ENCODE measurements at places on chromosomes 11 and 22.

GRCh38 chr11:102177974-102178631, 67.9 kb downstream of the YAP1 start:
- DNase-seq: peak; percentile 88

GRCh38 chr22:43428005-43428485, 16.2 kb downstream of the MPPED1 start:
- DNase-seq: no peak

GRCh38 chr11:112643416-112643815, 317.8 kb upstream of the NCAM1 start:
- peak; percentile 56 for DNase-seq

- peak; percentile 46 for DNase-seq
Observed at GRCh38 chr11:30143098-30143705, 87.6 kb upstream of the FSHB start.

DNA sequence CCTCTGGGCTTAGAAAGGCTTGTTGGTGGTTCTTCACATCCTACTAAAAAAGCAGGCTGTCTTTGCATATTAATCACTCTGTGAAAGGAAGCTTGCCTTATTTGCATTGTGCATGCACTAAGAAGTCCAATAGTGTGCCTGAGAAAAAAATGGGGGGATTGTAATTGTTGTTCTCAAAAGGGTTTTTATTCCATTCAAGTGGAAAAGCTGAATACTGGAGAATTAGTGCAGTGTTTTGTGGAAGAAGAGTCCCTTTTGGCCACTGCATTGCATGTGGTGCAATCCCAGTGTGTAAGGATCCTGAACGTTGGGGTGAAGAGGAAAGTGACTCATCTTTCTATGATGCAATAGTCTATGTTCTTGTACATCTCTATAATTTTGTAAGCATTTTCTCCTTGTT, 16.5 kb downstream of the NCAM1 start:
- peak; percentile 65 for DNase-seq

GRCh38 chr22:49599691-49600455, 227.8 kb downstream of the BRD1 start:
- no peak for DNase-seq

- DNase-seq: peak; percentile 67
Observed at GRCh38 chr22:45064313-45065278, 54.8 kb upstream of the PHF21B start.

DNA sequence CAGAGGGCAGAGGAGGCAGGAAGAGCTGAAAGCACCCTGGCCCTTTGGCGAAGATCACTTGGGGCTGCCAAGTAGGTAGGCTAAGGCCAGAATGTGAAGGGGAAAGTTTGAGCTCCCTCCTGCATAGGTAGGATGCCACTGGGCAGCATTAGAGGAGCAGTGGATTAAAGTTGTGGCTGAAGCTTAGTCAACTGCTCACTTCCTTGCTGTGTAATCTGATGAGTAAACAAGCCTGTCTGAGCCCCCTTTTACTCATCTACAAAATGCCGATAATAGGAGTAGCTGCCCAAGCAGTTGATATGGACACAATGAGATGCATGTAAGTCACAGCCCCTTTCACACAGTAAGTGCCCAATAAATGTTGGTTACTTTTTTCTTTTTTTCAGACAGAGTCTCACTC, 216.4 kb downstream of the MN1 start:
- no peak for DNase-seq

DNA sequence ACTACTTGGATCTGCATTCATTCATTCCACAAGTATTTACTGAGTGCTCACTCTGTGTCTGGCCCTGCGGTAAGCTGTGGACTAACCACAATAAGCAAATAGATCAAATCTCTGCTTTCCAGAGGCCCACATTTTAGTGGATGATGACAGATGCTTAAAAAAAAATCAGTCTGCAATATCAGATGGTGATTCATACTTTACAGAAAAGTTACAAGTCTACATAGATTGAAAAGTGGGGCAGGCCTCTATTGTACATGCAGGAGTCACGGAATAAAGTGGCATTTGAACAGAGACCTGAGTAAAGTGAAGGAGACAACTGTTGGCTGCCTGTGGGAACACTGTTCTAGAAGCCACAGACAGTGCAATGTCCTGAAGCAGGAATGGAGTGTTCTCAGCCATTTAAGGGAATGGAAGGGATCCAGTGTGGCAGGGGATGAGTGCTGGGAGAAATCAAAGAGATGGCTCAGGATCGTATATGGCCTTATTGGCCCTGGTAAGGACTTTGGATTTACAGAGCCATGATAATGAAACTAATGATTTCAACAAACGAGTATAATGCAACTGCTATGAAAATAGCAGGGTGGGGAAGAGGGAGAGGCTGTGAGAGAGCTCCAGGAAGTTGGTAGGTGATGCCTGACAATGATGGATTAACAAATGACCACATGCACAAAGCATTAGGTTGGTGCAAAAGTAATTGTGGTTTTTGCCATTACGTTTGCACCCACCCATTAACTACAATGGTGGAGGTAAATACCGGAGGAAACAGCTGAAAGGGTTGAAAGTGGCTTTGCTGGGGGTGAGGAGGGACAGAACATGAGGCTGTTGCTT, 31.1 kb downstream of the TMEM45B start:
- peak; percentile 97 for DNase-seq

DNA sequence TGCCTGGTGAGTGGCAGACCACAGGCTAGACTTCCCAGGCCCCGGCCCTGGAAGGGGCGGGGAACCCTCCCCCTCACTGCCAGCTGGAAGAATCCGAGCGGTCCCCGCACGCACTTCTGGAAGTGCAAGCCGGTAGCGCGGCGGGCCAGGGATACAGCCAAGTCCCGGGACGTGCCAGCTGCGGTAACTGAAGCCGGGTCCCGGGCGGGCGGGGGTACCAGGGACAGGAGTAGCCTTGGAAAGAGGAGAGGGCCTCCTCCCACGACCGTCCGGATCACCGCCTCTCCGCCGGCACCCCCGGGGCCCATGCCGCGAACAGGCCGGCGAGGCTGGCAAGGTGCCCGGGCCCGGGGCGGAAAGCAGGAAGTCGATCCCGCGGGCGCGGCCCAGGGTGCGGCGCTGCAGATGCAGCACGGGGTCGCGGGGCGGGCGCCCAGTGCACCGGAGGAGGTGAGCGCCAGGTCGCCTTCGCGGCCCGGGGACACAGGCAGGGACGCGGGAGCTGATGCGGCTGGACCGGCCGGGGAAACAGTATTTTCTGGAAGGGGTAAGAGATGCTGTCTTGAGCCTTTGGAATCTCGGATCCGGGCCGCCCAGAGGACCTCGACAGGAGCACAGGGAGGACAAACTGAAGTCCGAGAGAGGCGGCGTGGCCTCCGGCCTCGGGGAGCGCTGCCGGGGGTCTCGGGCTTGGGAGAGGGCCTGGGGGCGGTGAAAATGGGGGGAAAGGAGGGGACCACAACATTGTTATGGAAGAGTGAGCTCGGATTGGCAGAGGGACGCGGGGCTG, 783 bp upstream of the SLC35C1 start:
- DNase-seq: peak; percentile 65

DNA sequence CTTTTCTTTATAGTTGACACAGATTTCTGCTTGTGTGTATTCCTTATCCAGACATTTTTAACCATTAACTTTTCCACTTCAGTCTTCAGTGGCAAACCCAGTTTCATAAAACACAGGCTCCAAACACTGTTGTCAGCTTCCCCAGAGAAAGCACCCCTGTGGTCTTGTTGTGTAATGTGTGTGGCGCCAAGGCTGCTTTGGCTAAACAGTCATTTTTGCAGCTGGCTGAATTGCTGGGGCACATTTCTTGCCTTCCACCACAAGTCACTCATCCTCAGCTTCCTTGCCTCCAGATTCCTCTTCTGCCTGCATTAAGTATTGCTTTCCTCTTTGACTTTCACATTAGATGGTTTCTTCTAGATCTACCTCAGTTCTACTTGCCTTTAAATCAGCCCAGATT, 40.5 kb downstream of the ARHGAP1 start:
- peak; percentile 50 for DNase-seq

DNA sequence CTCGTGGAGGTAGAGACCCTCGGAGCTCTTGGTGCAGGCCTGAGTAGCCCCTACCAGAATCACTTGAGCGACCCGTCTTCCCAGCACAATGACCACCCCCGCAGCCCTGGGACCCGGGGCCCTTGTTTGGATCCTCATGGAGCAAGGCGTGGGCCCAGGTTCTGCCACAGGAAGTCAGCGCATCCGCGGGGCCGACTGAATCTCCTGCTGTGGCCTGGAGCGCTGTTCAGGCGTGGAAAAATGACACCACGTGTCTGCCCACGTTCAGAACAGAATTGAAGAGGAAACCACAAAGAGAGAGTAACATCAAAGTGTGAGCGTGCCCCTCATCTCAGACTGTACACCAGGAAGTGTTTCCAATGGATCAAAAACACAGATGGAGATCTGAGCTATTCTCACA, 1479.2 kb downstream of the TBC1D22A start:
- DNase-seq: no peak

- DNase-seq: no peak
Observed at GRCh38 chr22:20137113-20137512, 5.5 kb downstream of the ZDHHC8 start.

GRCh38 chr11:62540804-62541701, 5.6 kb downstream of the AHNAK start:
- DNase-seq: no peak

GRCh38 chr11:134725716-134726639, 313.9 kb upstream of the B3GAT1 start:
- no peak for DNase-seq

- DNase-seq: no peak
Observed at GRCh38 chr11:125790825-125791224, 2.9 kb downstream of the PATE3 start.

GRCh38 chr11:11500744-11501487, 120.9 kb downstream of the GALNT18 start:
- no peak for DNase-seq

GRCh38 chr11:126660321-126660720, 304.8 kb downstream of the ST3GAL4 start:
- no peak for DNase-seq

- no peak for DNase-seq
Observed at GRCh38 chr11:118212781-118213191, 12.0 kb downstream of the JAML start.

GRCh38 chr11:7871056-7871455, 60.0 kb downstream of the OR10A6 start:
- no peak for DNase-seq

- DNase-seq: no peak
Observed at GRCh38 chr11:133887692-133888332, 42.5 kb upstream of the SPATA19 start.

DNA sequence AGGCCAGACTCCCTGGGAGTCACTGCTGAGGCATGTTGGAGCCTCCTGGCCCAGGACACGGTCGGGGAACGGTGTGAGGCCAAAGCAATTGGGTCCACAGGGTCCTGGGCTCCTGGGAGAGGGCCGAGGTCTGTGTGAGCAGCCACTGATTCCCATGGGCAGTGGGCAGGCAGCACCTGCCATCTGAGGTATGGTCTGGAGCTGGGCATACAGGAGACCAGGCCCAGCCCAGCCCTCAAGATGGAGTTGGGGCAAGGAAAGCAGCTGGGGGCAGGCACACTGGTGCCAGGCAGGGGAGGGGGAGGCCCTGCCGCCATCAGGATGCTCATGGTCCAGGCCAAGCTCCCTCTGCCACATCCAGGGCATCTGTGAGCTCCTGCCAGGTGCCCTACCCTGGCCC, 32.2 kb upstream of the HMOX1 start:
- DNase-seq: no peak

GRCh38 chr11:126332221-126332711, 23.2 kb upstream of the ST3GAL4 start:
- DNase-seq: peak; percentile 86

DNA sequence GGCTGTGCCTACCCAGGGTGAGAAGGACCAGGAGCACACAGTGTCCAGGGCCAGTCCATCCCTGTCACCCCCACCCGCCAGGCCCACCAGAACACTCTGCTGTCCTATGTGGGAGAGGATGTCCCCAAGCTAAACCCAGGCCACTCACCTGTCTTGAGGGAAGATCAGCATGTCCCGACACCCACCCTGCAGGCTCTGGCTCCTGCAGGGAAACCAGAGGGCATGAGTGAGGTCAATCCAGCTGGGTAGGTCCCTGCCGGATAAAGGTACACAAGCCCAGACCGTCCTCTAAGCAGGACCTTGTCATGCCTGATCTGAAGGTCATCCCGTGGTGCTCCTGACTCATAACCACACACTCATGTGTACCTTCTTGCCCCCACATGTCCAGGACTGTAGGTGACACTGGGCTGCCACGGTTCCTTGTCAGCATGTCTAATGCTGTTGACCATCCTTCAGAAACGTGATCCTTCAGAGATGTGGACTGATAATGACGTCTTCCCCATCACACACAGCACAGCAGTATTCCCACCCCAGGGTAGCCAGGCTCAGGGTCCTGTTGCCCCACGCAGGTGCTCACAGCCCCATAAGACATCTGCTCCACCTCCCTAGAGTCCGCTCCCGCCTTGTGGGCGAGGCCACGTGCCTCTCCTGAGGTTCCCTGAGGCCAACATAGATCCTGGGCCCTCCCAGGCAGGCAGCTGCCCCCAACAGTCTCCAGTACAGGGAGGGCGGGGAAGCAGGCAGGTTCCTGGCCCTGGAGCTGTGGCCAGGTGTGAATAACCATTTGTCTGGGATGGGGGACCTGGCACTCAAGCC, 6.1 kb downstream of the ARVCF start:
- DNase-seq: no peak

- DNase-seq: peak; percentile 93
Observed at GRCh38 chr11:2533587-2534133, 88.9 kb downstream of the KCNQ1 start.

- DNase-seq: no peak
Observed at GRCh38 chr11:83361831-83362230, 75.7 kb upstream of the CCDC90B start.

- peak; percentile 64 for DNase-seq
Observed at GRCh38 chr11:100575860-100576717, 111.0 kb upstream of the ARHGAP42 start.

DNA sequence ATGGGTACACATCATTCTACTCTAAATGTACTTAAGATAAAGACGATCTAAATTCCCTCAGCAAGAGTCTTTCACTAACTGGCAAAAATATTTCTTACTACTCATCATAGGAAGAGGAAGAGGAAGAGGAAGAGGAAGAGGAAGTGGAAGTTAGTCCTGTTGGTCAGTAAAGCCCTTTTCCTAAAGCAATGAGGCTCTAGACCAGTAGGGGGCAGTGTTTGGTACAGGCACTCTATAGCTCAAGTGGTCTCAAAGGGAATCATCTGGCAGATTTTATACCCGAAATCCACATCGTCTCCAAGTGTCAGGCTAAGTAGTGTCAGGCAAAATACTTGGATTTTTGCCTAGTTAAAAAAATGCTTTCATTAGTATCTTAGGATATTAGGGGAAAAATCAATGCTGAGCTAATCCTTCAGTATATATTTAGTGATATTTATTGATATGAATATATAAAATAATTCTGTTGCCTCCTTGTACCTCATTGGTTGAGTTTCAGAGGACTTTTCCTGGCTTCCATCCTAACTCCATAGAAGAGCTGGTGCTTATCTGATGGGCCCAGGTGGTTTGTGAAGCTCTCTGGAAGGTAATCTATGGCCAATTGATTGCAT, 7.7 kb downstream of the BLID start:
- DNase-seq: peak; percentile 63

Measured in fibroblast of skin of scalp (primary cell).